ENCODE measurements at places on chromosomes 3 and 15.

DNA sequence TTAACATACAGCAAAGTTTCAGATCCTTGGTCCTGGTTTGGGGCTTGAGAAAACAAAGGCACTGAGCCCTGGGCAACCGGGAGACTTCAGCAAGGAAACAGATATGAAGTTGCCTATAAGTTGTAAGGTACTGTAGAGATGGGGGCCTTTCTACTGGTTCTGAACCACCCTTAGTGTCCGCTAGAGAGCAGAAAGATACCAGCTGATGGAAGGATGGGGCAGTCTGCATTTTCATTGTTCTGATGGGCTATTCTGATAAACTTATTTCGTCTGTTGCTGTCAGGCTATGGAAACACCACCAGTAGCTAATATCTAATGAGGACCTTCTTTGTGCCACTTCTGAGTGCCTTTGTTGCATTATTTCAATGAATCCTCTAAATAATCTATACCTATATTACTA is 38.7 kb downstream of the FGD5 start:
- DNase-seq, result no peak

DNA sequence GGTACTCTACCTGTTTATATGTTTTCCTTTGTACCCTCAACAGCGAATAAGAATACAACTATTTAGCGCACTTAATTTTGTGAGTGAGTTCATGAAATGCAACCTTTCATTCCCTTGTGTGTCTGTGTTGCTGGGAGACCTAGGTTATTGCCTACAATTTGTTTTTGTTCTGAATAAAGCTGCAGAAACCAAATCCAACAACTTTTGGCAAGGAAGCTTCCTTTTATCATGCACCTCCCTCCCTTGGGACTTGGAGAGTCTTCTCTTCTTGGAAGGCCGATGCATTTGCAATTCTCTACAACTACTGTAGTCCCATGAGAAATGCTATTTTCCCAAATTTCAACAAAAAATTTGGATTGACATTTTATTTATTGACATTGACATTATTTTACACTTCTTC is 1002.4 kb upstream of the CADM2 start:
- DNase-seq, result no peak

- peak; percentile 67 for DNase-seq
Observed at GRCh38 chr3:100089812-100090668, 24.3 kb downstream of the FILIP1L start.

GRCh38 chr15:71328453-71328852 is 213.2 kb downstream of the THSD4 start:
- no peak for DNase-seq

- no peak for DNase-seq
Observed at GRCh38 chr3:106317141-106318055, 448.6 kb upstream of the CBLB start.
